Camera-type eye (tissue), 1 donor: ENCODE measurements at places on chromosomes 16 and 17. TPM values are rescaled to one million over a fixed set of nuclear protein-coding genes. Genes with fewer than 3 reads are reported as not detected.

CACNG5 gene
- 64.4 TPM for total RNA-seq

RAB11FIP4 gene
- 31.0 TPM for total RNA-seq

EFNB3 gene
- total RNA-seq, result 10.0 TPM

SLC5A11 gene
- total RNA-seq, result not detected

ASPA gene
- 5.4 TPM for total RNA-seq

LPCAT2 gene
- 32.5 TPM for total RNA-seq

CUEDC1 gene
- total RNA-seq, result 37.1 TPM

GFAP gene
- 90.3 TPM for total RNA-seq

CCDC78 gene
- total RNA-seq, result 1.0 TPM

CLDN9 gene
- not detected for total RNA-seq
